ENCODE measurements at places on chromosomes 16 and 17. TPM values are rescaled to one million over a fixed set of nuclear protein-coding genes. Genes with fewer than 3 reads are reported as not detected.

DNA sequence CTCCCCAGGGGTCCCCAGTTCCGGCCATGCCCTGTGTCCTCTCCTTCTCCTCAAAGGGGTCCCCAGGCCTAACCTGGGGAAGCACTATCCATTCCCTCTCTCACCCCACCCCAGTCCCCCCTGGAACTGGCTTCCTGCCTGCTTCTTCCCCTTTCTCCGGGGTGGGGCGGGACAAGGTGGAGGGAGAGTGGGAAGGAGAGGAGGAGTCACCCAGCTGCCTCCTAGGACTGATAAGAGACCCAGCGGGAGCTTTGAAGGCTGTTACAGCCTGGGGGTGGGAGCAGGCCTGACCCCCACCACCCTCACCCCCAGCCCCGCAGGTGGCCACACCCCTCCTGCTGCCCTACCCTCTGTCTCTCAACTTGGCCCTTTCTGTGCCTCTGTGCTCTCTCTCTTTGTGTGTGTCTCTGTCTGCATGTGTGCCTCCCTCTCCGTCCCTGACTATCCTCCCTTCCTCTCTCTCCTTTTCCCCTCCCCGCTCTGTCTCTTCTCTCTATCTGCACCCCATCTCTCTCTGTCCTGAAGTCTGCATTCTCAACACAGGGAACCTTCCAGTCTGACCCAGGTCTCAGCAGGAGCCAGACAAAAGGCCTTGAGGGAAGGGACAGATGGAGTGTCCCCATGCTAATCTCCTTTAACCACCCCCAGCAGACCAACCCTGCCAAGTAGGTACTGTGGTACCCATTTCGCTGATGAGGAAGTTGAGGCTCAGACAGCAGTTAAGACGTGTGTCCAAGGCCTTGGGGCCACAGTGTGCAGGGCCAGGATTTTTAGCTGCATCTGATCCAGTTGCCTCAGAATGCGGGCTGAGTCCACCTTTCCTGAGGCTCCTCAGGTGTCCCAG, 66.1 kb downstream of the RAB11FIP4 start:
- no peak overlapping the region for H3K4me3 ChIP-seq
- H3K27me3 ChIP-seq: peaks cover 23% of the 10 kb centered on the region
- H3K36me3 ChIP-seq: no peaks in the 10 kb centered on the region
- DNase-seq: no peak

DNA sequence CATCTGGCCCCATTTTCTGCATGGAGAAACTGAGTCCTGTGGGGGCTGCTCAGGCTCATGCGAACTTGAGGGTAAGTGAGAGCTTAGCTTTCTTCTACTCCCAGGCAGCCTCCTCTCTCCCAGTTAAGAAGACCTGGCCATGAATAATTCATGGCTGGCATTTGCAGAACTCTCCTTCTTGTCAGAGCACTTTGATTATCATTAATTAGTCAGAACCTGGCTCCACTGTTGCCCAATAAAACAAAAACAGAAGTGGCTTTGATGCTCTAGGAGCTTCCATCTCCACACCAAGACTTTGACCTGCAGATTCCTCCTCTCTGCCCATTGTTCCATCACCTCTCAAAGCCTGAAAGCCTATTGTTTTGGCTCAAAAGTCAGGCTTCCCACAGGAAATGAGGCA, 45.5 kb upstream of the CDH3 start:
- no peak overlapping the region for H3K27ac ChIP-seq
- no peaks in the 10 kb centered on the region for H3K4me1 ChIP-seq
- DNase-seq: no peak
- no peak overlapping the region for H3K4me3 ChIP-seq

GRCh38 chr16:1773703-1774447, 941 bp upstream of the MRPS34 start:
- no peak for DNase-seq
- H3K27ac ChIP-seq: peak overlapping the region; percentile 44
- peaks cover 20% of the 10 kb centered on the region for H3K4me1 ChIP-seq
- H3K36me3 ChIP-seq: peaks cover 2% of the 10 kb centered on the region
- H3K27me3 ChIP-seq: no peaks in the 10 kb centered on the region

DNA sequence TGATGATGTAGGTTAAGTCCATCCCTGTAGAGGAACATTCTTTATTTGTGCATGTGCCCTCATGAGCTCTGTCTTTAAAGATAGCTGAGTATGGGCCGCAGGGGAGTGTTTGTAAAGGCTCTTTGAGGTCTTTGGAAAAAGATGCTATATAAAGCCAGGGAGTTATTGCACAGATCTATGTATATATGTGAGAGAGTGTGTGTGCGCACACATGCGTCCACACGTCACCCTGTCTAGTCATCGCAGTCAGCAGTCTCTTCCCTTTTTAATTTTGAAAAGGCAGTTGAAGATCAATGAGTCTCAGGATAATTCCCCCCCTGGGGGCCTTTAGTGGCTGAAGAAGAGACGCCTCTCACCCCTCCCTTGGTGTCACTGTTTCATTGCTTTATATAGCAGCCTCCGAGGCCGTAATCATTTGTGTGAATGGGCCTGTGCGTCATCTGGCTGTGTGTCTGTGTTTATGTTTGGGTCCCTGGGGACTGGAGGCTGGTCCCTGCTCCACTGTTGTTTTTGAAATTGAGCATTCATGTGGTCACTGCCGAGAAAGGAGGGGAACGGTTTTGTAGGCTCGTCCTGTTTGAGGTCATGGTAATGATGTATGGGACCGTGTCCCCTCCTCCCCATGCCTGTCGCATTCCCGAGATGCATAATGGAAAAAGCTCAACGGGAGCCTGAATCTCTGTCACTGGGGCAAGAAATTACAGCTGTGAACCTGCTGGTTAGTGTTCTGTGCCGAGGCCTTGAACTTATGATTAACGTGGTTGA, 143.9 kb downstream of the SNX29 start:
- DNase-seq: no peak
- H3K4me3 ChIP-seq: no peak overlapping the region
- peaks cover 21% of the 10 kb centered on the region for H3K4me1 ChIP-seq
- no peaks in the 10 kb centered on the region for H3K27me3 ChIP-seq
- H3K27ac ChIP-seq: peak overlapping the region; percentile 61
- no peaks in the 10 kb centered on the region for H3K36me3 ChIP-seq

DNA sequence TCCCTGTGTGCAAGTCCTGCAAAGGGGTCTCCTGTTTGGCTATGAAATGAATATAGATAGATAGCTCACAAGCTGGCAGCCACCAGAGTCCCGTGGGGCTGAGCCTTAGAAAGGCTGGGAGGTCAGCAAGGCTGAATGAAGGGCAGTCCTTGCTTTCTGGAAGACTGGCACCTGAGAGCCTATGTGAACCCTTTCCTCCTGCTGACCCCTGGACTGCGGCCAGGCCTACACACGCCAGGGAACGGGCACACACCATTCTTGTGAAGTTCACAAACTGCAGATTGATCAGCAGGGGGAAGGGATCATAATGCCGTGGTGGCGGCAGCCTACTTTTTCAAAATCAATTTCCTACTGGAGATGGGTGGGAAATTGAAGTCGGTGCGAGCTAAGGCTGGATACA, 985 bp upstream of the C17orf107 start:
- H3K27ac ChIP-seq: no peak overlapping the region
- H3K4me3 ChIP-seq: no peak overlapping the region
- H3K36me3 ChIP-seq: peaks cover 17% of the 10 kb centered on the region

DNA sequence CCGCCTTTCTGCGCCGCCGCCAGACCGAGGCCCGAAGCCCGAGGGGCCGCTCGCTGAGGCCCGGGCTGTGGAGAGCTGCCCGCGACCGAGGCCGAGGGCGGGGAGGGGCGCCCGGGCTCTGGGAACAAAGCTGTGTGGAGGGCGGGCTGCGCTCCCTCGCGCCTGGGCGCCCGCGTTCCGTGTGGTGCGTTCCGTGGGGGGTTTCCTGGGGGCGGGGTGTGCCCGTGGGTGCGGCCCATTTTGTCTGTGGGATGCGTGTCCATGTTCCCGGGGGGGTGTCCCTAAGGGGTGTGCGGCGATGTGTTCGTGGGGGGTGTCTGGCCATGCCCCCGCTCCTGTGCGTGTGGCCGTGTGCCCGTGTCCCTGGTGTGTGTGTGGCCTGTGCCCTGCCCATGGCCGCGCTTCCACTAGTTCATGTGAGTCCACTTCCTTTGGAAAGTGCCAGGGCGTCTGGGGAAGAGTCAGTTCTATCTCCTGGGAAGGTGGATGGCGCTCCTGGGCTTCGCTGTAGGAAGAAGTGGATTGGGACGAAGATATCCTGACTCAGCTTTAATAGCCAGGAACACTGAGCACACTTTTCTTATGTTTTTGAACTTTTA, 520 bp downstream of the JPT2 start:
- H3K27me3 ChIP-seq: no peaks in the 10 kb centered on the region
- H3K27ac ChIP-seq: peak overlapping the region; percentile 86
- H3K36me3 ChIP-seq: peaks cover 18% of the 10 kb centered on the region
- no peak for DNase-seq
- peak overlapping the region; percentile 88 for H3K4me3 ChIP-seq

- H3K27me3 ChIP-seq: no peaks in the 10 kb centered on the region
- H3K36me3 ChIP-seq: no peaks in the 10 kb centered on the region
- H3K4me3 ChIP-seq: no peak overlapping the region
- no peak for DNase-seq
- peaks cover 30% of the 10 kb centered on the region for H3K4me1 ChIP-seq
- no peak overlapping the region for H3K27ac ChIP-seq
Measured at GRCh38 chr17:76357597-76358158, 4.0 kb upstream of the PRPSAP1 start.

Gene SLC6A2
- total RNA-seq: not detected
